ENCODE measurements at places on chromosomes 12 and 14. TPM values are rescaled to one million over a fixed set of nuclear protein-coding genes. Genes with fewer than 3 reads are reported as not detected.

Gene ORAI1
- 8.0 TPM for total RNA-seq

Gene BATF
- 0.65 TPM for total RNA-seq

Gene NELL2
- 1.3 TPM for total RNA-seq

Gene DDX47
- total RNA-seq: 25.5 TPM

DNA sequence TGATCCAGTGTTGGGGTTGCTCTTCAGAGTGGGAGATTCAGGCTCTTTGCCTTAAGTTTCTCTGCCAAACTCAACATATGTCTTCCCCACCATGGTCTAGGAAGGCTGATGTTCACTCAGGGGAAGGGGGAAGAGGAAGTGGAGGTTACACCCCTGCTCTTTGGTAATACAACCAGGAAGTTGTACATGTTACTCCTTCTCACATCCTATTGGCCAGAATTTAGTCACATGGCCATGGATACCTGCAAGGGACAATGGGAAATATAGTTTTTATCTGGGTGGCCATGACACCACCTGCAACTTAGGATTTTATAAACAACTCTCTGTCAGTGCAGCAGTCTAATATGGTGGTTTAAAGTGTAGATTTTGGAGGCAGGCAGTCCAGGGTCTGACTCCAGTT lies 150.9 kb downstream of the TBX5 start:
- no peak for DNase-seq
